ENCODE measurements at places on chromosomes 11 and 22. TPM values are rescaled to one million over a fixed set of nuclear protein-coding genes. Genes with fewer than 3 reads are reported as not detected.

ZNF280B gene
- not detected for total RNA-seq

GRCh38 chr11:111456086-111456858, 55.9 kb downstream of the BTG4 start:
- no peak overlapping the region for H3K4me3 ChIP-seq
- peaks cover 37% of the 10 kb centered on the region for H3K27me3 ChIP-seq
- no peaks in the 10 kb centered on the region for H3K4me1 ChIP-seq
- DNase-seq: no peak
- no peaks in the 10 kb centered on the region for H3K36me3 ChIP-seq

DNA sequence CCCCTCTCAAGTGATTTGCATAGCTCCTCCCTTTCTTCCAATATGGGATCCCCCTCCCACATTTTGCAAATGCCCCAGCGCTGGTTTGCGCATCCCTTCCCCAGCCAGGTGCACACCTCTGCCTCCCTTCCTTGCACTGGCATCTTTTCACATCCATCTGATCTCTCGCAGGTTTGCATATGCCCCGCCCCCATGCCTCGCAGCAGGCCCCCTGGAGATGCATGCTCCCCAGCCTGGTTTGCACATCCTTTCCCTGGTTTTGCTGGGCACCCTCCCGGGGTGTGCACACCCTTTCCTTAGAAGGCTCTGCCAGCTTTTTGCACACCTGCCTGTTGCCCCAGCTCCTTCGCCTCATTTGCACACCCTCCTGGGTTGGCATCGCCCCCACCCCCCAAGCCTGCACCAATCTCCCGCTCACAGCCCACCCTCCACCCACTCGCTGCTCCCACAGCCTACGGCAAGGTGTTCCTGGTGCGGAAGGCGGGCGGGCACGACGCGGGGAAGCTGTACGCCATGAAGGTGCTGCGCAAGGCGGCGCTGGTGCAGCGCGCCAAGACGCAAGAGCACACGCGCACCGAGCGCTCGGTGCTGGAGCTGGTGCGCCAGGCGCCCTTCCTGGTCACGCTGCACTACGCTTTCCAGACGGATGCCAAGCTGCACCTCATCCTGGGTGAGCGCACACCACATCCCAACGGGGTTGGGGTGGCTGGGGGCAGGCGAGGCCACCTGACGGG, 917 bp downstream of the RPS6KA4 start:
- no peak for DNase-seq
- H3K4me1 ChIP-seq: peaks cover 28% of the 10 kb centered on the region
- H3K27ac ChIP-seq: peak overlapping the region; percentile 89
- peaks cover 49% of the 10 kb centered on the region for H3K36me3 ChIP-seq
- H3K4me3 ChIP-seq: peak overlapping the region; percentile 97

TYR gene
- total RNA-seq: not detected

ASRGL1 gene
- 4.4 TPM for total RNA-seq

TMEM126A gene
- 6.8 TPM for total RNA-seq

FOSL1 gene
- 17.5 TPM for total RNA-seq

GRCh38 chr11:39011797-39012196, 2413.8 kb upstream of the RAG2 start:
- no peaks in the 10 kb centered on the region for H3K27me3 ChIP-seq
- no peak overlapping the region for H3K4me3 ChIP-seq
- no peaks in the 10 kb centered on the region for H3K4me1 ChIP-seq
- no peaks in the 10 kb centered on the region for H3K36me3 ChIP-seq
- DNase-seq: no peak
- no peak overlapping the region for H3K27ac ChIP-seq

C11orf87 gene
- total RNA-seq: not detected

NCAM1 gene
- total RNA-seq: 1.6 TPM

FOLR3 gene
- total RNA-seq: not detected

PLEKHA7 gene
- total RNA-seq: 64.0 TPM

DNA sequence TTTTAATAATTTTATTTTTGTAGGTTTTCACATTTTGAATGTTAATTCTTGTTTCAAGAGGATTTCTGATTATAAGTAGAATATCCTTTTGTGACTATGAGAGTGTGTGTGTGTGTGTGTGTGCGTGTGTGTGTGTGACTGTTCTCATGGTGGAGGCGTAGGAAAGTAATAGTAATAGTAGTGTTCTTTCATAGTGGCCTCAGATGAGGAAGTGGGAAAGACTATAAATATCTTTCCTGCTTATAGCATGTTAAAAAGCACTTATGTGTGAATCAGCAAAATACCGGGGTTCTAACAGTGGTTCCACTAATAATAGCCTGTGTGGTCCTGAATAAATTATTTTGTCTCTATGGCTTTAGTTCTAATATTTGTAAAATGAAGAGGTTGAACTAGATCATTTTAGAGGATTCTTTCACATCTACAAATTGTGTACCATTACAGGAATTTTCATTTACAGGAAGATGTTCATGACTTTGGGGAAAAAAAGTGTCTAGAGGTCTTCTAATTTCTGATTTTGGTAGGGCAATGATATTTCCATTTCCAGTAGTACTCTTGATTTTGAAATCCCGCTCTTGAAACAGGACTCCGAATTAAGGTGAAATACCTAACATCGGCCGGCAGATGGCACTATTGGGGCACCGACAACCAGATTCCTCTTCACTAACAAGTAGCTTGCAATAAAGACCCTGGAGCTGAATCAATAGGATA, 29.9 kb upstream of the OR10G7 start:
- peaks cover 69% of the 10 kb centered on the region for H3K27me3 ChIP-seq
- no peak overlapping the region for H3K4me3 ChIP-seq

DNA sequence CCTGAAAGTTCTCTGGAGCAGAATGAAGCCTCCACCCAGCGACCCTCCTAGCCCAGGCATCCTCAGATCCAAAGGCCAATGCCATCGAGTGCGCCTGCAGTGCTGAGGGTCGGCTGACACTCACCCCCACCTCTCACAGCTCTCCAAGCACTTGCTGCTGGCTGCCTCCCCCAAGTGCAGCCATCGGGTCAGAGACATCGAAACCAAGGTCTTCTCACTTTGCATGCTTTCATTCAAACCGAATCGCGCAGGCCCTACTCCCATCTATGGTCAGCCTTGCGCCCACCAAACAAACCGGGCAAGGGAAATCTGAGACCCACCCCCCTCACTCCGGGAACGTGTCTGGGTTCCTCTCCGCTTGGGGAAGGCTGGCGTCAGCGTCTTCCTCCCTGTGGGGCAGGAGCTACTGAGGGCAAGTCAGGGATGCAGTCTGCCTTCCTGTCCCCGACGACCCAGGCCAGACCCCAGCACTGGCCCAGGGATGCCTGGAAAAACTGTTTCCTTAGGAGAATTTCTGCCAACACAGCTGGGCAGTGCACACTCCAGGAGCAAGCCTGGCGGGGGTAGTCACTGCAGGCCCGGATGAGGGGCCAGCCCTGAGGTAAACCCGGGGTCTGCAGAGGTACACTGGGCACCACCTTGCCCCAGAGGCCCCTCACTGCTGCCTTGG, 7.0 kb downstream of the WNT7B start:
- H3K36me3 ChIP-seq: no peaks in the 10 kb centered on the region
- peaks cover 60% of the 10 kb centered on the region for H3K4me1 ChIP-seq
- no peak for DNase-seq
- no peak overlapping the region for H3K4me3 ChIP-seq
- peaks cover 100% of the 10 kb centered on the region for H3K27me3 ChIP-seq
- no peak overlapping the region for H3K27ac ChIP-seq

CREB3L1 gene
- 0.57 TPM for total RNA-seq

P2RY2 gene
- total RNA-seq: 50.3 TPM

Measured in esophagus squamous epithelium (tissue), 5 donors.